ENCODE measurements at places on chromosomes 3 and 15.

GRCh38 chr3:54349691-54350090, 227.3 kb downstream of the CACNA2D3 start:
- no peak overlapping the region for H3K4me3 ChIP-seq
- no peaks in the 10 kb centered on the region for H3K27me3 ChIP-seq
- no peaks in the 10 kb centered on the region for H3K4me1 ChIP-seq
- H3K27ac ChIP-seq, result no peak overlapping the region

DNA sequence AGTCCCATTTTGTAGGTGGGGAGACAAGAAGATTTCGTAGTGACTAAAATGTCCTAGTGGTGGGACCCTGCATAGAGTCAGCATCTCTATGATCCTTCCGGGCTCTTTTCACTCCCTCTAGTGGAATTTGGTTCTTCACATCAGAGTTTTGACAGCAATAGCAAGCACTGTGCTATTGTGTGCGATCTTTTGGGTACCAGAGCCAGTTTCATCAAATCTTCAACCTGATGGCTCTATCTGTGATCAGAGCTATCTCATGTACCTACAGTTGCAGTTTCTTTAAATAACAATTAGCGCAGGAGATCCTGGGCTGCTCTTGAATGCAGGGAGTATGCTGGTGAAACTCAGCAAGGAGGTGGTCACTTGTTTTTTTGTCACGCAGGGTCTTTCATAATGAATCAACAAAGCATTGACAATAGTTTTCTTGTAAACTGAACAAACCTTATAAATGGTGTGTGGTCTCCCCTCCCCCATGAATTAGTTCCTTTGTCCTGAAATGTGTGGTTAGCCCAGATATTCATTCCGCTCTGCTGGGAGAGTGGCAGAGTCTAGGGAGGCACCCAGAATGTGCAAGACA, 257.2 kb upstream of the SOX2 start:
- no peak overlapping the region for H3K27ac ChIP-seq
- H3K27me3 ChIP-seq, result no peaks in the 10 kb centered on the region
- H3K36me3 ChIP-seq, result no peaks in the 10 kb centered on the region
- DNase-seq, result no peak

- no peaks in the 10 kb centered on the region for H3K36me3 ChIP-seq
- H3K4me1 ChIP-seq, result no peaks in the 10 kb centered on the region
- H3K4me3 ChIP-seq, result no peak overlapping the region
- no peak for DNase-seq
Measured at GRCh38 chr3:81936817-81937216, 175.4 kb upstream of the GBE1 start.

DNA sequence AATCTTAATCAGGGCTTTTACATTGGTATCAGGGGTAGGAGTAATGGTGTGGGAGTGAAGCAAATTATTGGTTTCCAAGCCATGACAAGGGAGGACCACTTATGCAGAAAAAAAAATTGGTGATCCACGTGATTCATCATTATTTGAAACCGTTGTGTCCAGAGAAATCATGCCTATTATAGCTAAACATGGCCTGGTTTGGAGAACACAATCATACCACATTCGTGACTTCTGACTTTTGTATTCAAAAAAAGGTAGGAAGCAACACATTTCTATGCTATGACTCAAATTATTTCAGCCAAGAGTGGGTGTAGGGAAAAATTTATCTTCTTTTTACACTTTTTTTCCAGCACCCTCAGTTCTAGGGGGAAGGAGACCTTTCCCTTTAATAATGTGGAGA, 924.3 kb upstream of the GBE1 start:
- H3K4me1 ChIP-seq, result no peaks in the 10 kb centered on the region
- DNase-seq, result no peak
